ENCODE measurements at places on chromosomes 3 and 15.

GRCh38 chr3:127805026-127805753, 17.1 kb downstream of the MGLL start:
- no peak for DNase-seq

- DNase-seq: peak; percentile 74
Measured at GRCh38 chr15:40847223-40847961, 3.5 kb downstream of the SPINT1 start.

- DNase-seq: no peak
Measured at GRCh38 chr3:47553407-47553806, 25.3 kb downstream of the CSPG5 start.

DNA sequence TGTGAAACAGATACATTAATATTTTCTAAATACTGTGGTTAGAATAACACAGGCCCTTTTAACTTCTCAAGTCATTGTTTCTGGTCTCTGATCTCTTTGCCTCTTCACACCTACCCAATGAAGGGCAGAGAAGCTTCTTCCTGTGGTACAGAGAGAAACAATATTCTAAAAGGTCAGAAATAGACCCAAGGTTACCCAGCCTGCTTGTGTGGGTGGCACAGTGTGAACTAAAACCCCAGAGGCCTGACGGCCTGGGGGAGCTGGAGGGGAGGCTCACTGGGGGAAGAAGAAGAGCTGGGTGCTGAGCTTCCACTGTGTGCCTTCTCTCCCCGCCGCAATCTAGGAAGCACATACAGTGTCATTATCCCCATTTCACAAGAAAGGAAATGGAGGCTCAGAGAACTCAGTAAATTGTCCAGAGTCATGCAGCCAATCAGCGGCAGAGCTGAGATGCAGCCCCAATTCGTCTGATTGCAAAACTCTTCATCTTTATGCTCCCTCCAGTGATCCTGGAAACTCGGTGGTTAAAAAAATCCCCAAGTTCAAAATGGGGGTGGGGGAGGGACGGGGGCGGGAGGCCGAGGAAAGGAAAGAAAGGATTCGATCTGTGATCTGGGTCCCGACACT, 64.1 kb upstream of the HEG1 start:
- DNase-seq: no peak

DNA sequence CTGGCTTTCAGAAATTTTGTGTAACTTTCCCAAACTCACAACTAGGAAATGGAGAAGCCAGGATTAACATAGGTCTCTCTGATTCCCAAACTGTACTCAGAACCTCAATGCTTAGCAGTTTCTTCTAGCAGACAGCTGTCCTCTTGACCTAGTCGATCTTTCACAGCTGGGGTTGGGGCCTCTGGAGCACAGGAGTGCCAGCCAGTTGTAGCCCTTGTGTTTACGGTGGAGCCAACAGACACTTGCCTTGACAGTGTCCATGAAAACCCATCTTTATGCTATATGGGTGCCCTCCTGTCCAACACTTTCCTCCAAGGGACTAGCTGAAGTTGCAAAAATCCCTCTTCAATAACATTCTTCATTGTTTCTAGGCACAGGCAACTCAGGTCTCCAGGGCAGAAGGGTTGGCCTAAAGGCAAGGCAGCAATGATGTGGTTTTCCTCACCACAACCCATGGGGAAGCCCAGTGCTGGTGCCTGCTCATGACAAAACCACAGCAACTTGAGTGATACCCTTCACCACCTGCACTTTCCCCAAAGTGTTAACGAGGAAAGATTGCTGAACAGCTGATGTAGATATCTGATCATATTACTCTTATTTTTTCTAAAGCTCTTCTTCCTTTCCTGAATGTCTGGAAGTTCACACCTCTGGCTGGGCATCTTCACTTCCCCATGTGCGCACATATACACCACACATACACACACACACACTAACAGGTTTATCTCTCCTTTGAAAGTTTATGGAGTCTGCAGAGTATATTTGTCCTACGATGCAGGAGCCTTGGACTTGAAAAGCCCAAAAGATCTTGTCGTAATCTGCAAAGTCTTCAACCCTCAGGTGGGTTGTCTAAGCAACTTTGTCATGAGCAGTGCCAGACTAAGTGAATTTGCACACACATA, 11.0 kb upstream of the KNG1 start:
- DNase-seq: no peak

DNA sequence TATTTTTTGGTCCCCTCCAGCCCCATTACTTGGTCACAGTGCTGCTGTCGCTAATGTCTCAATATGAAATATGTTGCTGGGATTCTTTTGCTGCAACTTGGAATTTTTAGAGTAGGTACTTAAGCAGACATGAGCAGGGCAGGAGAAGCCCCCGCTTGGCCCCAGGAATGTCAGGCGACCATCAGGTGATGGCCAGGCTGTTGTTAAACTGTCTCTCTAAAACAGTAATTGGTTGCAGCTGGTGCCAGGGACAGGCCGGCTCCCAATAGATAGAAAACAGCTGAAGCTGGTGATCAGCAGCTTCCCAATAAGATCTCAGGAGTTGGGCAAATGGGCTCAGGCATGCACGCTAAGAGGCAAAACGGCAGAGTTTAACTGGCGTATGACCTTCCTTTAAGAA, 329.9 kb upstream of the TBL1XR1 start:
- no peak for DNase-seq

DNA sequence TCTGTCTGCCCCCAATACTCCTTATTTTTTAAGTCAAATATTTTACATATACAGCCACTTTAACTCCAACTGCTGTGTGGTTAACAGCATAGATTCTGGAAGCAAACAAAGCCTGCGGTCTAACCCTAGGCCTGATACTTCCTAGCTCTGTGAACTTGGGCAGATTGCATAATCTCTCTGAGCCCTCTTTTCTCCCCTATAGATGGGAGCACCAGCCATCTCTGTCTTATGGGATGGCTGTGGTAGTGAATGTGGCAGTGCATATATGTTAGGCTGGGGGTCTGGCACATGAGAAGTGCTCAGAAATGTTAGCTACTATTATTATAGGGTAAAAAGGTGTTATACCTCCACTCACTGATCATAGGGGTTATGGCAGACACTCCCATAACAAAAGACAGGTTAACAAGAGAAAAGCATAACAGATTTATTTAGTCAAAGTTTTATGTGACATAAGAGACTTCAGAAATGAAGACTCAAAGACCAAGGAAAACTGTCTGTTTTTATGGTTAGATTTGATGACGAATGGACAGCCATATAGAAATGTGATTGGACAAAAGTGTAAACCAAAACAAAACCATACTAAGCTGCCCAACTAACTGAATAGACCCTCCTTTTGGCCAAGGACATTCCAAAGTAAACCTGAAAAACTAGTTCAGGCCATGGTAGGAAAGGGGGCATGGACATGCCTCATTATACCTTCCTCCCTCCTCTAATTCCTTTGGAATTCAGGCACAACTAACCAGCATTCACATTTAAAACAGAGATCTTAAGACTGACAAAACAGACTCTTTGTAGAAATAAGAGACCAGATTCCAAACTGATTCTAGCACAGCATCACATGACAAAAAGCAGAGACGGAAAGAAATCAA, 53.9 kb upstream of the DAZL start:
- no peak for DNase-seq

DNA sequence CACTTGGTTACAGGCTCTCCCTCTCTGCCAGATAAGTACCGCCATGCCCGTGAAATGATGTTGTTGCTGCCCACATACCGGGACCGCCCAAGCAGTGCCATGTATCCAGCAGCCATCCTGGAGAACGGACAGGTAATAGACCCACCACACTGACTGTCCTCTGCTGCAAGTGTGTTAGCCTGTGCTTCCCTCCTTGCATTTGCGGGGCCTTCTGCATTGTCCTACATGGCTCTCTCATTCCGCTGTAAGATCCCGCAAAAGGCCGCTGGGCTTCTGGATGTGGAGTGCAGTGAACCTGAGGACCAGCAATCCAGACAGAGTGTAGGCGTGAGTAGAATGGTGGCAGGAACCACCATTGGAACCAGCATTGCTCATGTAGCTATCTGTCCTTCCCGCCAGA, 10.6 kb upstream of the MANF start:
- DNase-seq: no peak

DNA sequence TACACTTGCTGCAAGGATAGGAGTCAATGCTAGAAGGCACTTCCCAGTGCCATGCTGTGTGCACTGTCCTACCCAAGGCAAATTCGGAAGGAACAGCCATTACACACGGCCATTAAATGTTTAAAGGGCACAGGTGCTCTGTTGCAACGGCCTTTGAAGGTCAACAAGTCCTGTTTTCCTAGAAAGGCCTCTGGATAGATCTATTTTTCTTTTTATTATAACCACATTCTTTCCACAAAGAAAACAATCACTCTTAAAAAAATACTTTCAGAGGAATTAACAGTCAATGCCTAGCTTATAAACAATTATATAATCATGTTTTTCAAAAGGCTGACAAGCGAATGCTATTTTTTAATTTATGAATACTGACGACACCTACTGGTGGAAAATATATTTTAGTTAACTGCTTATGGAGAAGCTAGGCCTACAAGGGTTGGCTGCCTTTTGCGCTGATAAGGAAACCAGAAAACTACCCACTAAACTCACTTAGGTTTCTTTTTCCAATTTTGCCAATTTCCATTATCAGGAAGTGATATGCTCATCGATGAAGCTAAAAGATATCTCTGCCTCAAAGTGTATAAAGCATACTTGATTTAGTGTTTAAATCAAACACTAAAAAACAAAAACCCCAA, 2.4 kb downstream of the ARHGEF3 start:
- peak; percentile 60 for DNase-seq

- DNase-seq: peak; percentile 9
Measured at GRCh38 chr3:193271101-193271840, 30.2 kb downstream of the PLAAT1 start.

DNA sequence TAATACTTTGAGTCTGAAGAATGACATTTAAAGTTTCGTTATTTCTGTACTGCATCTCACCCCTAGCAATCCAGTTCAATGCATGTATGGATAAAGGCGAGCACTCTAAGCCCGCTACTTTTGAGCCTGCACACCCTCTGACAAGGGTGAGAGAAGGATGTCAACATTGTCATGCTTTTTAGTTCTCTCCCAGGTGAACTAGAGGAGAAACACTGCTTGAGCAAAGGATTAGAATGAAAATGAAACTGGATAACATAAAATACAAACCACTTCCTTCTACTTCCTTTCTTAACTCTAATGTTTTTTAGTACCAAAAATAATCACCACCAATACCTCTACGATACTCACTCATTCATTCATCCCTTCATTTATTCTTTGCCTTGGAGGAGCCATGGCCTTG, 588.7 kb upstream of the NR2F2 start:
- no peak for DNase-seq

GRCh38 chr3:4097801-4098200, 205.4 kb upstream of the SETMAR start:
- no peak for DNase-seq

- no peak for DNase-seq
Measured at GRCh38 chr3:65354880-65355279, 667.1 kb upstream of the ADAMTS9 start.

DNA sequence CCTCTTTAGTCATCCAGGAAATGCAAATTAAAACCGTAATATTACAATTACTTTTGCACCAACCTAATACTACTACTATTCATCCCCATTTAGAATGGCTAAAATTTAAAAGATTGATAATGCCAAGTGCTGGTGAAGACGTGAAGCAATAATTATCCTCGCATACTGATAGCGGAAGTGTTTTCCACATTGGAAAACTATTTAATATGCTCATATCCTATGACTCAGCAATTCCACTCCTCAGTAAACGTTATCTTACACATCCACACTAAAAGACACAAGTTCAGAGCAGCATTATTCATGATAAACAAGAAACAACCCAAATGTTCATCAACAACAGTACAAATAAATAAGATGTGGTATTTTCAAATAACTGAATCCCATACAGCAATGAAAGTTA, 70.6 kb downstream of the VPS13C start:
- no peak for DNase-seq

DNA sequence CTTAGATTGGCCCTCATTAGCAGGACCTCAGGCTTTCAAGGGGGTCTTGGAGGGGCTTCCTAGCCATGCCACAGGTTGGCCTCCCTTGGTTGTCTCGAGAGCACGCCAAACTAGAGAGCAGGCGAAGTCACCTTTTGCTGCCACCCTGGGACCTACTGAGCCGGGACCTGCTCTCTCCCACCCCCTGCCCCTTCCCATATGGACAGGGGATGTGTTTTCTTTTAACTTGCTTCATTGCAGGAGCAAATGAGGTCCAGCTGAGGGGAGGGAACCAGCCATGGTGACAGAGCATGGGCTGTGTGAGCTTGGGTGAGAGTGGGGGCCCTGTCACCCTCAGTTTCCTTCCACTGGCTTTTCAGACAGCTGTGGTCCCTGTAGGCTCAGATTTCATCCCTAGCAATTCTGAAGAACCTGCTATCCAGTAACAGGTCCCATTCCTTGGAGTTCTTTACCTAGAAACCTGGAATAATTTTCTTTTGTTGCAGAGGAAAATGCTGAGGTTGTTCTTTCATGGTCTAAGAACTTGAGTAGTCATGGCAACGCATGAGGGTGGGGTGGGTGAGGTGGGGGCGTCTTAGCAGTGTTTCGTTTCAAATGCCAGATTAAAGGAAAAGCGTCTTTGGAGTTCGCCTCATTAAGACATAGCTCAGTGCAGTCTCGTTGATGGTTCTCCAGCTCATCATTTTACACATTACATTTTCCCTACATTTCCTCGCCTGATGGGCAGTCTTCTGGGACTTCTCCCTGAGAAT, 20.1 kb upstream of the MAGEF1 start:
- DNase-seq: no peak

- DNase-seq: no peak
Measured at GRCh38 chr15:34699968-34700640, 54.7 kb downstream of the GJD2 start.

- DNase-seq: no peak
Measured at GRCh38 chr3:69741032-69741767, 1.9 kb downstream of the MITF start.

DNA sequence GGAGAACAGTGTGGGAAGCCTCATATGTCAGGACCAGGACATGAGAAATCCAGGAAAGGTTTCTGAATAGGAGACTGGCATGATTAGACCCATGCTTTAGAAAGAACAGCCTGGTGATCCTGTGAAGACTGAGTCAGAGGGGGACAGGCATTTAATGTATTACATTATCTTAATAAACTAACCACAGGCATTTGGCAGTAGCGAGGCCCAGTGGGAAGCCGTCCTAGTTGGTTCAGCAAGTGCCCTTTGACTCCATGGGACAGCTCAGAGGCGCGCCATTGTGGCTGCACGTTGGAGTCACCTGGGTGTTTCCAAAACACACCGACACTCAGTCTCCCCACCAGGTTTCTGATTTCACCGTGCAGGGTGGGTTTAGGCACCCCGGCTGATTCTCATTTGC, 90.5 kb upstream of the DGKG start:
- DNase-seq: peak; percentile 82

- no peak for DNase-seq
Measured at GRCh38 chr3:9448643-9449042, 51.2 kb downstream of the SETD5 start.

Measured in SW480 (cell line).